ENCODE measurements at places on chromosomes 6 and 20. TPM values are rescaled to one million over a fixed set of nuclear protein-coding genes. Genes with fewer than 3 reads are reported as not detected.

FUT9 gene
- under 0.01 TPM for polyA plus RNA-seq

PRRC2A gene
- polyA plus RNA-seq, result 76.6 TPM

MUCL3 gene
- 5.2 TPM for polyA plus RNA-seq

PACRG gene
- polyA plus RNA-seq, result 0.44 TPM

MAP1LC3A gene
- polyA plus RNA-seq, result 29.5 TPM

NDUFAF4 gene
- 16.6 TPM for polyA plus RNA-seq

CNKSR3 gene
- 12.9 TPM for polyA plus RNA-seq

TAF4 gene
- polyA plus RNA-seq, result 5.8 TPM

IL17F gene
- not detected for polyA plus RNA-seq

FLRT3 gene
- 0.90 TPM for polyA plus RNA-seq

PAX1 gene
- 0.14 TPM for polyA plus RNA-seq

STMND1 gene
- not detected for polyA plus RNA-seq

RNF217 gene
- polyA plus RNA-seq, result 3.4 TPM

TRIM31 gene
- polyA plus RNA-seq, result 0.22 TPM

Data from esophagus (tissue), 2 donors.